Hindlimb muscle (tissue), 1 donor: ENCODE measurements at places on chromosomes 2 and 18. TPM values are rescaled to one million over a fixed set of nuclear protein-coding genes. Genes with fewer than 3 reads are reported as not detected.

Gene RAB1A
- polyA plus RNA-seq = 111 TPM

Gene SEPTIN10
- polyA plus RNA-seq = 74.4 TPM

Gene TUBA4B
- 0.31 TPM for polyA plus RNA-seq

Gene NRP2
- 11.1 TPM for polyA plus RNA-seq

Gene ST8SIA5
- polyA plus RNA-seq = 6.9 TPM

Gene KCNJ3
- polyA plus RNA-seq = 0.79 TPM

Gene ZNF142
- polyA plus RNA-seq = 16.8 TPM
